ENCODE measurements at places on chromosomes 6 and 20.

DNA sequence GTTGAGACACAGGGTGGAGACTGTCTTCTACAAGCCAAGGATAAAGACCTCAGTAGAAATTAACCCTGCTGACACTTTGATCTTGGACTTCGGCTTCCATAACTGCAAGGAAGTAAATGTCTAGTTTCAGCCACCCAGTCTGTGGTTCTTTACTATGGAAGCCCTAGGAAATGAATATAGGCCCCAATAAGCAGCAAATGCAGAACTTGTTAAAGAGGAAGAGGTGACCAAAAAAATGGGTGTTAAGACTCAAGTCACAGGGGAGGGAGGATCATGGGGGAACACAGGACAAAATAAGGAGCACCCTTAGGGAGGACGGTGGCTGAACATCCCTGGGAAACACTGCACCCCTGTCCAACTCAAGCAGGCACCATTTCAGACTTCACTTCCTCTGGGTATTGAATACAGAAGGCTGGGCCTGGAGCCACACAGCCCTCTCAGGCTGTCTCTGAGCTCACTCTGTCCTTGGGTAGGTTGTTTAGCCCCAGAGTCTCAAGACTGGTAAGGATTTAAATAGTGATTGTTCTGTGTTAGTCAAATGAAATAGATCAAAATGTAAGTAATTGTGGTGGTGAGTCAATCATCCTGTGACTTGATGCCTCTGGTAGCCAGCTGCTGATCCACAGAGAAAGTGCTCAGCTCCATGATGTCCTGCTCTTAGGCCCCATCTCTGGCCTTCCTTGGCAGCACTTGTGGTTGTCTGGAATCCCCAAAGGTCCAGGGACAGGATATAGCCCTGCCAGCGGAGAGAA lies 30.5 kb upstream of the SIRPD start:
- DNase-seq: peak; percentile 47

- no peak for DNase-seq
Observed at GRCh38 chr6:140201787-140202458, 827.5 kb upstream of the CITED2 start.

DNA sequence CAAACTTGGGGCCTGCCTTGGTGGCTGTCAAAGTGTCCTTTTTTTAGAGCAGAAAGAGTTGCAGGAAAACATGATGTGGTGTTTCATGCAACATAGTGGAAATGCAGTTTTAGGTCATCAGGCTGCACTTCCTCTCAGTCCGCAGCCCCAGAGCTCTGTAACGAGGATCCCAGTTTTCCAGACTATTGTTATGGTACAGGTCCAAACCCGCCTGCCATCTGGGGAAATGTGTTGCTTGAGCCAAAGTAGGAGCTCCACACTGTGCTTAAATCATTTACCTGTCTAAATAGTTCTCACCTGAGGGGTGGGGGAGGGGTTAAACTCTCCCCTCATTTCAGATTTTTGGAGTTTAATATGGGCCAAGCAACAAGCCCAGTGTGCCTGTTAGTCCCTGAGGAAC lies 59.8 kb downstream of the GOPC start:
- no peak for DNase-seq

DNA sequence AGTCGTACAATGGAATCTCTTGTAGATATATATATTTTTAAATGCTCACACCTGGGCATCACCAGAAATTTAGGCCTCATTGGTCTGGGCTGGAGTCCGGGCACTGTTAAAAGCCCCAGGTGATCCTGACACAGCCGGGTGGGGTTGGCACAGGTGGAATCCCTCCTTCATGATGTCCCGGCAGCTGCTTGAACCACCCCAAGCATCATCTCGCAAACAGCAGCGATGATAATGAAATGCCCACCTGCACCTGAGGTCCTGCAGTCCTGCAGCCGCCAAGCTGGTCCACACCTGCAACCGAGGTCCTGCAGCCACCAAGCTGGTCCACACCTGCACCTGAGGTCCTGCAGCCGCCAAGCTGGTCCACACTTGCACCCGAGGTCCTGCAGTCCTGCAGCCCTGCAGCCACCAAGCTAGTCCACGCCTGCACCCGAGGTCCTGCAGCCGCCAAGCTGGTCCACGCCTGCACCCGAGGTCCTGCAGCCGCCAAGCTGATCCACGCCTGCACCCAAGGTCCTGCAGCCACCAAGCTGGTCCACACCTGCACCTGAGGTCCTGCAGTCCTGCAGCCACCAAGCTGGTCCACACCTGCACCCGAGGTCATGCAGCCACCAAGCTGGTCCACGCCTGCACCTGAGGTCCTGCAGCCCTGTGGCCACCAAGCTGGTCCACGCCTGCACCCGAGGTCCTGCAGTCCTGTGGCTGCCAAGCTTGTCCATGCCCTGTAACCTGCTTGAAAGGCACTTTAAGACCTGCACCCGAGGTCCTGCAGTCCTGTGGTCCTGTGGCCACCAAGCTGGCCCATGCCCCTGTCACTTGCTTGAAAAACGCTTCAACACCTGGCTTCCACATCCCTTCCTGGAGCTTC lies 261.2 kb downstream of the DLL1 start:
- DNase-seq: no peak

- no peak for DNase-seq
Observed at GRCh38 chr6:133478673-133479072, 237.5 kb downstream of the EYA4 start.

- no peak for DNase-seq
Observed at GRCh38 chr6:136166815-136167214, 83.3 kb downstream of the MTFR2 start.

DNA sequence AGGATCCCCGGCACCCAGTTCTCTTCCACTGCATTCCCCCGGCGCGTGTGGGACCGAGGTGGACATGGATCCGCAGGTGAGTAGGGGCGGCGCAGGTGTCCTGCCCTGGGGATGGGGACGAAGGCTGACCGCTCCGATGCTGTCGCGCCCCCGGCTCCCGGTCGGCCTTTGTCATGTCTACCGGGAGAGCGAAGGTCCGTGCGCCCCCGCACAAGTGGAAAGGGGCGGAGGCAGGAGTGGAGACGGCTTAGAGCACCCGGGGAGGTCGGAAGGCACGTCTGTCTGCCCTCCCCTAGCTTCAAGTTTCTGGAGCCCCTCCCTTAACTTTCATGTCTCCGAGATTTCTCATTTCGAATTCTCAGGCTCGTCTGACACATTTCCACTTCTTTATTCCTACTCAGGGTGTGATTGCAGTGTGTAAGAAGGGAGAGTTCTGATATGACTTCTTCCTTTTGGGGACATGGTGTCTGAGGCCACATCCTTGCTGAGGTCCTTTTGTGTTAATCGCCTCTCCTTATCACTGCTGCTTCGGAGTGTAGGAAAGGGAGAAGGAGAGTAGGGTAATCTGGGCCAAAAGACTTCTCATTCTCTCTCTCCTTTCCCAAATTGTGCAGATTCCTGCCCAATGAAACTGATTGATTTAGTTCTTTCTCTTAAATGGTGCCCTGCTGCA lies 435 bp downstream of the KIFC1 start:
- DNase-seq: peak; percentile 53

All from hematopoietic multipotent progenitor cell treated with erythropoietin and hydrocortisone succinate and interleukin-3 and kit ligand, for 6 days (in vitro differentiated cells).